ENCODE measurements at places on chromosomes 5 and 9.

GRCh38 chr9:79195879-79196278 is 375.9 kb upstream of the TLE4 start:
- DNase-seq = no peak

DNA sequence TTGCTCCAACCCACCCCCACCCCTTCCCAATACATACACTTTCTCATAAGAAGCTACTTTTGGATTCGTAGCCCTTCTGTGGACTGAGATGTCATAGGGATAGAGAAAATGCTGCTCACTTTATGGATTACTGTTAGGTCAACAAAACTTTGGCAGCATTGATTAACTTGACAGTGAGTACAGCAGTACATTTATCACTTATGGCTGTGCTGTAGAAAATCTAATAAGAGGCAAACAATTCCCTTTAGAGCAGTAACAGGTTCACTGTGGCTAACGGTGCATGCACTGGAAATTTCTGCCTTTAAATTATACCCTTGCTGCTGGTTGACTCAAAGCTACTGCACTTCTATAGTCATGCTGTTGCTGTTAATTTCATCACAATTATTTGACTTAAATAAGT is 59.2 kb downstream of the PPIC start:
- DNase-seq = no peak

DNA sequence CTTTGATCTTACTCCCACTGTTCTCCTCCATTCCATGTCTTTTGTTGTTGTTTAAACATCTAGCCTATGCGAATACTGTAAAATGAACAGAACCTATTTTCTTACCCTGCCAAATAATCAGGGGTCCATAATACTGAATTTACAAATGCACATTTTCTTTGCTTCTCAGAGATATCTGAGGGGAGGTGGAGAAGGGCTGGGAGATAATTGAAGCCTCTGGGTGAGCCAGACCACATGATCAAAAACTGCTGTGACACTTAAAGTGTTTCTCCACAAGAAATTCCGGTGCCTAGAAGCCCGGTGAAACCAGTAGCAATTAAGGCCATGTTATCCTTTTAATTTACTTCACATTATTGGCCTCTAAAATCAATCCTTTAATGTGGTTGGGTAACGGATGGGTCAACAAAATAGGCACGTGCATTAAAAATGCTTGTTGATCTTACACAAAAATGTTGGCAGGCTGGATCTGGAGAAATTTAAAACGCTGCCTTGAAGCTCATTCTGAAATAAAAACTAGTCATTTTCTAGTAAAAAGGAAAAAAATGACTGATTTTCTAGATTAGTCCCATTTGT is 10.8 kb downstream of the SEMA6A start:
- DNase-seq = no peak

GRCh38 chr5:174352681-174353080 is 307.2 kb downstream of the NSG2 start:
- DNase-seq = no peak

- DNase-seq = no peak
These were observed 1.4 kb upstream of the PJA2 start for GRCh38 chr5:109411149-109411514.

GRCh38 chr9:82356871-82357270 is 368.3 kb downstream of the SPATA31D1 start:
- no peak for DNase-seq

GRCh38 chr9:129412814-129413536 is 207.9 kb downstream of the C9orf50 start:
- DNase-seq = peak; percentile 37

DNA sequence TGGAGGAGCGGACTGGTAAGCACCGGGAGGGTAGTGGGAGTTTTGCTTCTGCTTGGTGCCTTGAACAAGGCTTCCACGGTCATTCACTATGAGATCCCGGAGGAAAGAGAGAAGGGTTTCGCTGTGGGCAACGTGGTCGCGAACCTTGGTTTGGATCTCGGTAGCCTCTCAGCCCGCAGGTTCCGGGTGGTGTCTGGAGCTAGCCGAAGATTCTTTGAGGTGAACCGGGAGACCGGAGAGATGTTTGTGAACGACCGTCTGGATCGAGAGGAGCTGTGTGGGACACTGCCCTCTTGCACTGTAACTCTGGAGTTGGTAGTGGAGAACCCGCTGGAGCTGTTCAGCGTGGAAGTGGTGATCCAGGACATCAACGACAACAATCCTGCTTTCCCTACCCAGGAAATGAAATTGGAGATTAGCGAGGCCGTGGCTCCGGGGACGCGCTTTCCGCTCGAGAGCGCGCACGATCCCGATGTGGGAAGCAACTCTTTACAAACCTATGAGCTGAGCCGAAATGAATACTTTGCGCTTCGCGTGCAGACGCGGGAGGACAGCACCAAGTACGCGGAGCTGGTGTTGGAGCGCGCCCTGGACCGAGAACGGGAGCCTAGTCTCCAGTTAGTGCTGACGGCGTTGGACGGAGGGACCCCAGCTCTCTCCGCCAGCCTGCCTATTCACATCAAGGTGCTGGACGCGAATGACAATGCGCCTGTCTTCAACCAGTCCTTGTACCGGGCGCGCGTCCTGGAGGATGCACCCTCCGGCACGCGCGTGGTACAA is 556 bp downstream of the PCDHGC3 start:
- DNase-seq = no peak

DNA sequence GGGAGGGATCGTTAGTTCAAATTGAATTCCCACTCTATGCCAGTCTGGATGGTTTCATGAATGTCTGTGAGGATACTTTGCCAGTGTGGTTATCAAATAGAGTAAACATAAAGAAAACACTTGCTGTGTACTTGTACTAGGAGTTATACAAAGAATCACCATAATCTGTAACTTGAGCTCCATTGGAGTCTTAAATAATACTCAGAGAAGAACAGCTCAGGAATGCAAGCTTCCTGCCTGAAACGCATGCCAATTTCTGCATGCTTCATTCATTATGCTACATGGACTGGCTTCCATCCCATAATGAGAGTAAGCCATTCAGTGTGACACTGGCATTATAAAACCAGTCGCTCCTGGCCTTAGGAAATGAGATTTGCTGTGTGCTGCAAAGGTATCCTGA is 351.4 kb downstream of the SEMA5A start:
- DNase-seq = no peak

DNA sequence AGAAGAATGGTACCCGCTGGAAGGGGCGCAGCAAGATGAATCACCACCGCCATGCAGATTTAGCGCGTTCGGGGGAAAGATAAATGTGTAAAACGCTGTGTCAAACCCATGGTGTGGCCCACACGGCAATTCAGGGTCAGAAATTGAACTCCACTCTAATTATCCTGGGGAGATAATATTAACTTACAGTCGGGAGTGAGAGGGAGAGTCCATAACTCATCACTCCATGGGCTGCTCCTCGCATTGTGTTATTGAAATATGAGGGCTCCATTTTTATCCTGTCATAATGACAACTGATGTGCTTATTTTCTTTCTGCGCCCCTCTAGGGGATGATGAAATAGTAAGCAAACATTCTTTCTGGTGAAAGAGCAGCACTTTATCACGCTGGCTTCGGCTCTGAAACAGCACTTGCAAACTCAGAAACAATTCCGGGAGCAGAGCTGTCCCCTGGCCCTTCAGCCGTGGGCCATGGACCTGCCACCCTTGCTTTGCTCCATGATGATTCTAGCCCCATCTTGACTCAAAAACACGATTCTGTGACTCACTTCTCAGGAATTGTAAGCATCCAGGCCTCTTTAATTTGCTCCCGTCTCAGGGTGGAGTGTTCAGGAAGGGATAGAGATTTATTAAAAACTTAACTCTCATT is 431.6 kb downstream of the IRX1 start:
- DNase-seq = no peak

DNA sequence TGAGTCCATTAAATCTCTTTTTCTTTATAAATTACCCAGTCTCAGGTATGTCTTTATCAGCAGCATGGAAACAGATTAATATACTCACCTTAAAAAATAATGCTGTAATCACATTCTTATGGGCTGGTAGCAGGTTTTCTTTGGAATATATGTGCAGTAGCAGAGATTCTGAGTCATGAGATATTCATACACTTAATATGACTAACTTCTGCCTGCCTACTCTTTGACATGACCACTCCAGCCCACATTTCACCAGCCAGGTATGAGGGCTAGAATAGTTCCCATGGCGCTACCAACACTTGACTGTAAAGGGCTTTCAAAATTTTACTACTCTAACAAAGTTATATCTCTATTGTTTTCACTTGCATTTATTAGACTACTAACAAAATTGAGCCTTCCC is 74.1 kb upstream of the GHR start:
- DNase-seq = no peak

DNA sequence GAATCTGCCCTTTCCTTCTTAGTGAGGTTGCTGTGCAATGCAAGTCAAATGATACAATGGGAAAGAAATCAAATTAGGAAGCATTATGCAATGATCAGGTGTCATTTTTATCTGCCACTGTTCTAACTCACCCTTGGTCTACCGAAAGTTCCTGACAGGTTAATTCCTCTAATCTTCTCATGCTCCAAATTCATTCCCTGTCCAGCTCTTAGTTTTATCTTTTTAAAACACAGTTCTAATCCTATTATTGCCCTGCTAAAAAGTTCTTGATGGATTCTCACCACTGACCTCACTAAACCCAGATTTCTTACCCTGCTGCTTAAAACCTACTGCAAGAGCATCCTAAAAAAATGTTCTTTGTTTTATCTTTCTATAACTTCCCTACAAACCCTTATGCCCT is 1000.9 kb downstream of the CDH18 start:
- DNase-seq = no peak

GRCh38 chr5:179324760-179325295 is 20.4 kb downstream of the ADAMTS2 start:
- no peak for DNase-seq

DNA sequence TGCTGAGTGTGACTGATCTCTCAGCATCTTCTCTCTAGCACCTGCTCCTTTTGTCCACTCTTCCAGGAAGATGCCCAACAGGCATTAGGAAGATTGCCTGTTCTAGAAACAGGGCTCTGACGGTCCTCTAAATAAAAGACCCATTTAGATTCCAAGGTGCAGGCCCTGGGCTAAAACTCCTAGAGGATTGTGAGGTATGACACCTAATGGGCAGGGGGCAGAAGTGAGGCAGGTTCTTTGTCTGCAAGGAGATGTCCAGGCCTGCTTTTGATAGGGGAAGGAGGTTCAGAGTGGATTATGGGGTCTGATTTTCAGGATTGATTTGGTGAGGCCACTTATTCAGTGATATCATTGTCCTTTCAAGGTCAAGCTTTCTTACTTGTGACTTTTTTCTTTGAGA is 140.8 kb upstream of the TRPC7 start:
- DNase-seq = no peak

DNA sequence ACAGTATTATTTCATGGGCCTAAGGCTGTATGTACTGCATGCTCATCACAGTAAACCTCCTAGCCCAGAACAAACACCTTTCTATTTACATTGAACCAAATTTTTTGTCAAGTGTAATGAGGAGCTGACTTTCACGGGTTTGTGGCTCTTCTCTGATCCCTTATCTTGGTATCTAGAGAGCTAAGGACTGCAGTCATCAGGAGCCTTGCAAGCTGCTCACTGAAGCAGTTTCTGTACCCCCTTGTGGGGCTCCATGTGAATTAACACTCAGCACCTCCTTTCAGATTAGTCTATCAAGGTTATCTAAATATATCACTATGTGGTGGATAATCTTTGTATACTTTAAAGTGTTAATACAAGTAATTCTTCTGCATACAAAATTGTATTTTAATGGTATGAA is 108.2 kb downstream of the AUH start:
- no peak for DNase-seq

DNA sequence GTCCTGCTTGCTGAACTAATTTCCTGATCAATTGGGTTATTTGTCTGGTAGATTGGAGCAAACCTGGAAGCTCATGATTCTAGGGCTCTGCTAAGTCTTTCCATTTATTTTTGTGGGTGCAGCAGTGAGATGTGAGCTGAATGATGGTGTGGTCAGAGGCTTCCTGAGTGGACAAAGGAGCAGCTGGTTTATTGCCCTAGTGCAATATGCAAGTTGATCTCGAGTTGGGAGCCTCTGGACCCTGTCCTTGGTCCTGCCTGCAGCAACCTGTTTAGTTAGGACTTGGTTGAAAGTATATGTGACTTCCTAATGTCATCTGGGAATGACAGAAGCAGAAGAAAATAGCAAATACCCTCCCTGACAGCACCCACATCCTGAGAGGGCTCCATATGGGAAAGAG is 4.2 kb upstream of the UNC5A start:
- DNase-seq = no peak

GRCh38 chr9:71079451-71079850 is 42.0 kb downstream of the TRPM3 start:
- DNase-seq = no peak
